ENCODE measurements at places on chromosomes 16 and 17.
A peak's percentile ranks its signal among the peaks of the same experiment; 100 is the strongest.

- no peak for DNase-seq
Measured at GRCh38 chr16:12680531-12680930, 123.2 kb downstream of the CPPED1 start.

DNA sequence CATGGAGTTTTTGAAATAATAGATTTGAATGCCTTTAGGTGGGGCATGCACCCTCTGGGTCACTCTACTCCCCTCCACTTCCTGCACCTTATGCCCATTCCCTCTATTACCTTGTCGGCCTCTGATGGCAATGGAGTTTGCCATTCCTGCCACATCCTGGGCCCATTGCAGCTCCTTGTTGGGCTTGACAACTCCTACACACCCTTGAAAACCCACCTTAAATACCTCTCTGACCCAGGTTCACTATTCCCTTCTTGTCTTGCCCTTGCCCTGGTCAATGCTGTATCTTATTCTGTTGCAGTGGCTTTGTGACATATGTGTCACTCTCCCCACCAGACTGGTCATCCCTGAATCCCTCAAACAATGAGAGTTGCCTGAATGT is 2.4 kb downstream of the CCR7 start:
- no peak for DNase-seq

GRCh38 chr17:7484067-7484918 is at the start of gene POLR2A:
POLR2A (plus strand) TSS chr17:7484366.
- DNase-seq, result peak; percentile 95

GRCh38 chr17:57948555-57949420 is 6.4 kb downstream of the CUEDC1 start:
- DNase-seq, result no peak

GRCh38 chr17:67491681-67492024 is 114.6 kb downstream of the PITPNC1 start:
- DNase-seq, result no peak

- no peak for DNase-seq
Measured at GRCh38 chr16:10240854-10241613, 58.8 kb upstream of the GRIN2A start.

- no peak for DNase-seq
Measured at GRCh38 chr16:10817963-10818941, at the start of gene TVP23A. TVP23A (minus strand) TSS chr16:10818794; CDS start chr16:10818493, 301 bp downstream.

DNA sequence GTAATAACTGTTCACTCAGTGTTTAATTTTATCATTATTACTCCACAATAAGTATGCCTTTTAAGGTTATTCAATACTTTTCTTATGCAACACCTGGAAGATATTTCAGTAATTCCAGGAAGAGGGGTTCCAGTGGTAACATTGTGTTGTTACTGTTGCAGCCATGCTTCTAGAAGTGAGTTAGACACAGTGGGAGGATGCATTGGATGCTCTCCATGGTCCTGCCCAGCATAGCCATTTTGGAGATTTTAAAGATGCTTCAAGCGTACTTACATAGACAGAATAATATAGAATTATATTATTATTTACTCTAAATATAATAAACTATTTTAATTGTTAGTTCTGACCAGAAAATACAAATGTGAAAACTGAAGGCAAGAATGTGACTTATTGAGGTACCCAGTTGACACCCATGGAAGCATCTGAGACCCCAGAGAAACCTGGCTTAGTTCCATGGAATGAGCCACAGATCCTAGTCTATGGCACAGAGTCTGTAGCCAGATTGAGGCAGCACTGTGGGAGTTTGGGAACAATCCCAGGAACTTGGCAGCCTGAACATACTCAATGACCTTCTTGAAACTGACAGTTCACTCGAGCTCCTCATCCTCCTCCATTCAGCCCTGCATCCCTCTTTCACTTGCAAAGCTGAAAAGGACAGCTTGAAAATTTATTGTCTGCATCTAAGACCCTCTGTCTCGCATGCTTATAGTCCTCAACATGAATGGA is 190.1 kb upstream of the HS3ST4 start:
- no peak for DNase-seq

DNA sequence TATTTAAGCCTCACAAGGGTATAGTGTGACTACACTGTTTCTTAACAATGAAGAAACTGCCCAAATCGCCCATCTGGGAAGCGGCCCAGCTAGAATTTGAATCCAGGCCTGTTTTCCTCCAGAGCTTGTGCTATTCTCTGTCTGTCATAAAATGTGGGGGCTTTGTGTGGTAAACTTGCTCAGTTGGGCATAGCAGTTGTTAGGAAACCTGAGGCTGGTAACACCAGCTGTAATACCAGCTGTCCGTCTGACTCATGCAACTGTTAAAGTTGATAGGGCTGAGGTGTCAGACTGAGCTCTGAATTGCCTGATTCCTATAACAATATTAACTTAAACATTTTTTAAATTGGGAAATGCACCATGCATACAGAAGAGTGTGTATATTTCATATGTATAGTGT is 9.3 kb downstream of the NOD2 start:
- no peak for DNase-seq

- no peak for DNase-seq
Measured at GRCh38 chr17:59492091-59492451, 73.3 kb upstream of the DHX40 start.
